ENCODE measurements at places on chromosomes 12 and 14.
A peak's percentile ranks its signal among the peaks of the same experiment; 100 is the strongest.

GRCh38 chr14:94298130-94298529 lies 5.1 kb upstream of the SERPINA10 start:
- no peak for DNase-seq

- no peak for DNase-seq
Observed at GRCh38 chr14:70114621-70115156, 74.1 kb downstream of the SLC8A3 start.

DNA sequence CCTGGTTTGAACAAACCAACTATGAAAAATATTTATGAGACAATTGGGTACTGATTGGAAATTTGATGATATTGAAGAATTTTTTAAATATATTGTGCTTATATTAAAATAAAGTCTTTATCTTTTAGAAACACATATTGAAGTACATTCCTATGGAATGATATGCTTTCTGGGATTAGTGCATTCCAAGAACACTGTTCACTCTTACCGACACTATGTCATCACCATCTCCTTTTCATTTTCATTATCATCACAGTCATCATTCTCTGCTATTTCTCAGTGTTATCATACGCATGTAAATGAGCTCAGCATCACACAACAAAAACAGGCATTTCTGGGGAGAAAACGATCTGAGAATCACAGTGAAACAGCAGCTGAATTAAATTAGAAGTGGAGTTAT lies 513.3 kb upstream of the CCDC196 start:
- DNase-seq, result no peak

- no peak for DNase-seq
Observed at GRCh38 chr14:50985124-50985858, 41.0 kb upstream of the PYGL start.

DNA sequence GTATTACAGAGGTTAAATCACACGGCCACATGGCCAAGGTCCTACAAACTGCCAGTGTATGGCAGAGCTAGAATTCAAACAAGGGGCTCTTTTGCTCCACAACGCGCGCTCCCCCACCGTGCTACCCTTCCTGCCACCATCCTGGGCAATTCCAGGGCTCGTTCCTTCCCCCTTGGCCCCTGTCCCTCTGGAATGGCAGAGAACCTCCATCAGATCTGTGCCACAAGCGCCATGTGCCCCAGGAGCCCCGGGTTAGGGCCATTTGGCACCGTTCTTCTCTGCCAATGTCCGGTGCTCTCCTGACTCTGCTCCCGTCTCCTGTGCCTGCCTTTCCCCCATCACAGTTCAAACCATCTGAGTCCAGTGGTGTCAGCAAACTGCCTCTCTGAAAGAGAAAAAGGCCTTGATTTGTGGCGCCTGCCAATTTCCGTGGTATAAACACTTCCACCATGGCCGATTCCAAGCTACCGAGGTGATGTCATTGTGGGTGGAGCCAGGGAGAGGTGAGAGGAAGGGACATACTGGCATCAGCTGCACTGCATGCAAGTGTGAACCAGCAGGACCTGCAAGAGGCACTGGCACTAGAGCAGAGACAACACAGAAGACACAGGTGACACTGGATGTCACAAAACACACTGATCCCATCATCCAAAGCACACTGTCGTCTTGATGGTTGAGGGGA lies 163.1 kb downstream of the CALM1 start:
- DNase-seq, result no peak

GRCh38 chr12:32273712-32274111 lies 125.6 kb upstream of the FGD4 start:
- DNase-seq, result peak; percentile 1

DNA sequence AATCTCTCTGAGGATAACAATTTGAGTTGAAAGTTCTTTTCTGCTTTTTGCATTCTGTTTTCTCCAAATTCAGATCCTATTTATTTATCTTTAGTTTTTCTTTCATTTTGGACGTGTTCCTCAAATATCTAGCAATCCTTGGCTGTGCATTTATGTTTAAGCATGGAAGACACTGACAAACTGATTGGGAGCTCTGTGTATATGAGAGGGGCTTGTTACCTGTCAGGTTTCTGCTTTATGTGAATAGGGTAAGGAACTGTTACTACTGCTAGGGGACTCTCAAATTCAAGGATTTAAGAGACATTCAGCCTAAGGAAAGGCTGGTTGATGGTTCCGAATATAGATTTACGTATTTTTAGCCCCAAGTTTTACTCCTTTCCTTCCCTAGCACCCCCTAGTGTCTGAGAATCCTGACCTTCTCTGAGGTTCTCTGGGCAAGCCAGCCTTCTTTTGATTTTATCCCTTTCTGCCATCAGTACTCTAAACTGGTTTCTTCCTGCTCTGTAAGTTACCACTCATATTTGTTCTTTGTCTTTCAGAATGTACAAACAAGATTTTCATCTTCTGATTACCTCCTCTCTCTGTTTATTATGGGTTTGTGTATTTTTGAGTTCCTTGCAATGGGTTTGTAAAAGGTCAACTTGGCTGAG lies 30.5 kb downstream of the YLPM1 start:
- no peak for DNase-seq

DNA sequence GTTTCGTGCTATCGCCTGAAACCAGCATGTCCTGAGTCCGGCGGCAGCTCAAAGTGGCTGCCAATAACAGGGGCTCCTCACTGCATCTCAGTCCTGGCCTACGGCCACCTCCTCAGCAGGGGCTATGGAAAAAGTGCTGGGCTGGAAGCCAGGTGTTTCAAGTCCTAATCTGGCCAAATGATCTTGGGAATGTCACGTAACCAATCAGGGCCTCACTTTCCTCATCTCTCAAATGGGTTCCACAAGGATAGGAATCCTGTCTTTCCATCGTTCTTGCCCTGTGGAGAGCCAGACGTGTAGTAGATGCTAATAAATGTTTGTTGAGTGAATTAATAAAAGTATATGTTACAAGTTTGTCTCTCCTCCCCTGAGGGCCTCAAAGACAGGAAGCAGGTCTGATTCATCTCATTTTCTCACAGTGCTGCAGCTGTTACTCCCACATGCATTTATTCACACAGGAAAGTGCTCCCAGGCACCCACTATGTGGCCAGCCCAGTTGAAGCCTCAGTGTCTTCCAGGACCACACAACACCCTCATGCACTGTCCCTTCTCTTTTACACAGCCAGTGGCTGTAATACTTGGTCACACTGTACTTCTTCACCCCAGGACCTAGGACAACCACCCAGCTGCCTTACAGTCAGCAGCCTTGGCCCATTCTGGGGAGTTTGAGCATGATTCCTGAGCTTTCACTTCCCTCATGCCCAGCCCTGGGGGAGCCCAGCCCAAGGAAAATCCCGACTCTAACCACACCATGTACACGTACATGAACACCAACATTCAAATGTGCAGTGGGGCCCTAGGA lies 5.0 kb downstream of the CMKLR1 start:
- no peak for DNase-seq

- DNase-seq, result no peak
Observed at GRCh38 chr12:13103391-13104033, at the start of gene GSG1. Gene GSG1 (minus strand): TSS chr12:13103667. CDS start chr12:13103512, 155 bp downstream.

- DNase-seq, result no peak
Observed at GRCh38 chr12:57694459-57695019, 607 bp downstream of the OS9 start.

DNA sequence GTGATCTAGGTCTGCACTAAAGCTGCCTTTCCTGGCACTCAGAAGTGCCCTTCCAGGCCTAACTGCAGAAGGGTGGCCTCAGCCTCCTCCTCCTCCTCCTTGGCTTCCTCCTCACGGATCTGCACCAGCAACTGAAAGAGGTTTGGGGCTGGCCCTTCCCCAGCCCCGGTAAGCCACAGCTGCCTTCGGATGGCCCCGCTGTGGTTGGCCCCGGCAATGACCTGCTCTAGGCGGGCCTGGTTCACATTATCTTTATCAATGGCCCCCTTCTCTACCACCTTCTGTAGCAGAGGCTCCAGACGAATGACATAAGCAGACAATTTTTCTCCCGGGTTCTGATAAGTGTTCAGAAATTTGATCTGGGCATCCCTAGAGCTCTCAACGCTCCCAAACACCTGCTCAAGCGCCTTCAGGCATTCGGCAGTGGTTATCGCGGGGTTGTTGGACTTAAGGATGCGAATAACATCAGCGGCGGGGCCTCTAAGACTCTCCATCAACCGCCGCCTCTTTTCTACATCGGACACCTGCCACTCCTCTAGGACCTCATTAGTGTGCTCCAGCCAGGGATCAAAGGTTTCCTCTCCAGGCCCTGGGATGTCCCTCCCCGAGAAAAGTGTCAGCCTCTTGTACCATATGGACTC lies 1.5 kb downstream of the PNMA1 start:
- DNase-seq, result no peak

DNA sequence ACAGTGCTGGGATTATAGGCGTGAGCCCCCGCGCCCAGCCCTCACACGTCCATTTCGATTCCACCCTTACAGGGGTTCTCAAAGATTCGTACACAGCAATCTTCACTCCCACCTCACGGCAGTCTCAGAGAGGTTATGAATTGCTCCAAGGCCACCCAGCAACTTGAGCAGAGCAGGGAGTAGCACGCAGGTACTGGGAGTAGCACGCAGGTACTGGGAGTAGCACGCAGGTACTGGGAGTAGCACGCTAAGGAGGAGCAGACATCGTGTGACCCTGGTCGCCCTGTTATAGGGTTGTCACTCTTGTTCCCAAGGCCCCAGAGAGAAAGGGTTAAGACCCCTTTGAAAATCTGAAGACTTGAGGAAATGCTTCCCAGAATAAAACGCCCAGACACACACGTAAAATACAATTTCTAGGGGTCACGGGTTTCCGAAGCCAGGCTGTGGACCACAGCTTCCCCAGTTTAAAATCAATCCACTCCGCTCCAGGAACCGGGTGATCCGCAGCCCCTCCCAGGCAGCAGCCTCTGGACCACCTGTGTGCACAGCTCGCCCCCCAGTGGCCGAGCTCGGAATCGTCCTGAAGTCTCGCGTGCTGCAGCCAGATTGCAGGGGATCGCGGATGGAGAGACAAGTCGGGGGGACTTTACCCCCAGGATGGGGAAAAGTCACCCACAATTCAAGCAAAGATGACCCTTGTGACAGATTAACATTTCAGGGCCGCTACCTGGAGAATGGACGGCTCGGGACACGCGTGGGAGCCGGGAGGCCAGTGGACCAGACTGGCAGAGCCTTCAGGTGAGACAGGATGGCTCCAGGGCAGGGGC lies 92.0 kb downstream of the SCARB1 start:
- DNase-seq, result peak; percentile 68

- DNase-seq, result no peak
Observed at GRCh38 chr14:79629411-79630287, 581.7 kb downstream of the DIO2 start.

GRCh38 chr14:83085136-83085535 lies 1551.5 kb upstream of the SEL1L start:
- no peak for DNase-seq

GRCh38 chr14:56023661-56024081 lies 94.5 kb upstream of the PELI2 start:
- DNase-seq, result no peak

- DNase-seq, result no peak
Observed at GRCh38 chr12:4139191-4139590, 134.4 kb upstream of the CCND2 start.

- DNase-seq, result no peak
Observed at GRCh38 chr14:88904206-88904647, 79.8 kb downstream of the TTC8 start.

DNA sequence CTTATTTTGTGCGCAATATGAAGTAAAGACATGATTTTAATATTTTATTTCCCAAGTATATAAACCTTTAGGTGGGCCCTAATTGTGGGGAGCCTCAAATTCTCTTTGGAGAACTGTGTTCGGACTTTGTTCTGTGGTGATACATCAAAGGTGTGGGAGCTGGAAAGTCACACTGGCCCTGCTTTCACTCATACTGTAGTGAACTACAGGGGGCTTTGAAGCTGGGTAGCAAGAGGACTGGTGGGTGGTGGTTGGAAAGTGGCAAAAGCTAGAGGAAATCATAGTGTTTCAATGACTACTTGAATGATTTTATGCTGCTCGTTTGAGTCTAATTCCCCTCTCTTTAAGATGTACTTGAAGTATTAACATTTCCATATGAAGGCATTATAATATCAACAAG lies 13.2 kb downstream of the TTC6 start:
- no peak for DNase-seq

DNA sequence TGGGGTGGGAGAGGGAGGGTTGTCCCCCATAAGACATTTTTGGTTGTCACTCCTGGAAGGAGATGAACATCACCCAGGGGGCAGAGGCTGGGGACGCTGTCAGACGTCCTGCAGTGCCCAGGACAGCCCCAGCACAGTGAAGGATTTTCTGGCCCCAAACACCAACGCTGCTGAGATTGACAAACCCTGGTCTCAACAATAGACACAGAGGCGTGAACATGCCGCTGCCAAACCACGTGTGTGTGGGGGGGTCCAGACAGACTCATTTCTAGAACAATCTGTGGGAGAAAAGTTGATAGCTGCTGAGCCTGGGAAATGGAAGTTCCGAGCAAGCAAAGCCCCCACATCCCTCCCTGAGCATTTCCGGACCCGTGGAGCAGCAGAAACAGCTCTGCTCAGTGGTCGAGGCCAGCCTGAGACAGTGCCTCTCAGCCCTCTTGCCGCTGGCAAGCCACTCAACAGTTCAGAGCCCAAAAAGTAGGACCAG lies 43.8 kb upstream of the CLMN start:
- no peak for DNase-seq

DNA sequence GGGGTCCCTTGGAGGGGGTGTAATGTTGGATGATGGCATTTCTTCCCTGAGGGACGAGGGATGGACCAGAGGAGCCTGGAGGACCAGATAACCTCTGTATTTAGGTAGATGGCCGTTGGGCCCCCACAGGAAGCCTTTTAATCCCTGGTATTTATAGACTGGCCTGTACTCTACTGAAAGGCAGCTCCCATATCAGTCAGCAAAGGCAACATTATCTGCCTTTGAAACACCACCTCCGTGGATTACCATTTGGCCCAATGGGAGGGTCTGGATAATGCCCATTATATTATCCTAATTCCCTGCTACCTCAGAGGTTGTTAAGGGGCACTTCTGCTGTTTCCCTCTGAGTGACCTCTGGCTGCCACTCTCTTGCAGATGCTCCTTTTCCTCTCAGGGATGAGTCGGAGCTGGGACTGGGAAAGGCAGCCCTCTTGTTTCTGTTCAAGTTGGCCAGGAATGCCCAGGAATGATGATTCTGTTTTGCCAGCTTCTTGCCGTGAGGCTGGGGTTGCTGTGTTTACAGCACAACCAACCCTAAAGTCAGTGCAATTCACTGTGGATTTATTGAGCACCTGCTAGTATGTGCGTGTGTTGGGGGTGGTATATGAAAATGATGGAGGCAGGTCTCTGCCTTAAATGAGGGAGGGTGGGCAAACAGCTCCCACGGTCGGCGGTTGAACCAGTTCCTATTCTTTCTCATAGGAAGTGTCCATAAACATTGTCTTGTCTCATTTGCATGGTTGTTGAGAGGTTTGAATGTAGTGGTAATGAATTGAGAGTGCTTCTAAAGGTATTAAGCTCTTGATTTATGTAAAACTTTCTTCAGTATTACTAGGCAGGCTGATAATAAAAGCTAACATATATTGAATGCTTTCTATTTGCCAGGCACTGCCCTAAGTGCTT lies 18.1 kb downstream of the SUSD6 start:
- no peak for DNase-seq

- DNase-seq, result no peak
Observed at GRCh38 chr12:124637163-124637562, 69.8 kb upstream of the NCOR2 start.

GRCh38 chr14:36824854-36825253 lies 163.2 kb downstream of the PAX9 start:
- no peak for DNase-seq
